ENCODE measurements at places on chromosomes 11 and 22. TPM values are rescaled to one million over a fixed set of nuclear protein-coding genes. Genes with fewer than 3 reads are reported as not detected.

GRCh38 chr11:12802418-12803085, 128.3 kb downstream of the TEAD1 start:
- DNase-seq: no peak

- no peak for DNase-seq
These were observed 283.1 kb upstream of the CTSC start for GRCh38 chr11:88620568-88621130.

DNA sequence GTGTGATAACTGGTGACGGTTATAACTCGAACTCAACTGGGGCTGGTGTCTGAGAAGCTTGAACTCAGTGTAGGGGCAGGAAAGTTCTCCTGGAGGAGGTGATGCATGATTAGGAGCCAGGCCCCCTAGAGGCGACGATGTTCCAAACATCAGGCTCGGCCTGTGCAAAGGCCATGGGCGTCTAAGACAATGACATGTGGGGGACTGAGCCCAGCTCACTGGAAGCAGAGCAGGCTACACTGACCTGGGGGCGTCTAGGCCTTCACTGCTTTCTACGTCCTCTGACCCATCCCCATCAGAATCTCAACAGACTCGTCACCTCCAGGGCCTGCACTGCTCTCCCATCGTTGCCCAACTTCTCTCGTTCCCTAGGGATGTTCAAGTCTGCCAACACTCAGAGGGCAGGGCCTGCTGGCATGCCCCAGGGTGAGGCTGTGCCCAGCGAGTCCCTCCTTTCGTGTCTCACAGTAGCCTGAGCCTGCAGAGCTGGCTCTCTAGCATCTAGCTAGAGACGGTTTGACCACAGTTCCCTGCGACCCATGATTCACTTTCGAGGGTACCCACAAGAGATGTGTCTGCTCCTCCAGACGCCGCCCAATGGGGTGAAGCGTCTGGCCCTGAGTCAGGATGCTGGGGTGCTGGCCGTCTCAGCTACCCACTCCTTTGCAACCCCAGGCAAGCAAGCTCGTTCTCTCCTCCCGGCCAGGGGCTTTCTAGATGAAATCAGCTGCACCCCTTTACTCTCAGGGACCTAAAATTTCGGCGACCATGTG, 1.1 kb upstream of the ATG16L2 start:
- DNase-seq: no peak

The LRRC10B gene
- total RNA-seq: 2.1 TPM

The CHRM4 gene
- total RNA-seq: 0.80 TPM

The BAIAP2L2 gene
- 1.6 TPM for total RNA-seq

The ANGPTL5 gene
- 2.3 TPM for total RNA-seq

The ACTN3 gene
- total RNA-seq: not detected

The MAJIN gene
- not detected for total RNA-seq

- no peak for DNase-seq
These were observed 57.2 kb downstream of the SBF1 start for GRCh38 chr22:50417411-50418210.

- DNase-seq: no peak
These were observed 77.4 kb downstream of the SWAP70 start for GRCh38 chr11:9741260-9741659.

- no peak for DNase-seq
These were observed 68.5 kb upstream of the NARS2 start for GRCh38 chr11:78642979-78643675.

DNA sequence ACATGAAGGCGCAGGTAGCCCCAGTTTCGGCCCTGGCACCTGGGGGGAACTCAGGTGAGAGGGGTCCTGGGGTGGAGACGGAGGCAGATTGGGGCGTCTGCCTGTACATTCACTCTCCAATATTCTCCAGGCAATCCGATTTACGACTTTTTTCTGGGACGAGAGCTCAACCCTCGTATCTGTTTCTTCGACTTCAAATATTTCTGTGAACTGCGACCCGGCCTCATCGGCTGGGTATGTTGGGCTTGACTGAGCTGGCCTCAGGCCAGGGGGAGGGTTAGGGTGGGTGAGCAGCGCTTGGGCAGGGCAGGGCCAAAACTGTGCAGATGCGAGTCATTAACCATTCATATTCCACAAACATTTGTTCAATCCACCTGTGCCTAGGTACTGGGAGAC, 1.7 kb downstream of the TM7SF2 start:
- no peak for DNase-seq

Data from suprapubic skin (tissue), 4 donors.